ENCODE measurements at places on chromosomes 1 and 21. TPM values are rescaled to one million over a fixed set of nuclear protein-coding genes. Genes with fewer than 3 reads are reported as not detected.
A peak's percentile ranks its signal among the peaks of the same experiment; 100 is the strongest.

Gene CCDC30
- 1.0 TPM for total RNA-seq

Gene SPATA21
- total RNA-seq, result not detected

Gene SPATA45
- total RNA-seq, result not detected

Gene P3H1
- total RNA-seq, result 44.9 TPM

Gene RAB3GAP2
- total RNA-seq, result 51.4 TPM

Gene FCRL5
- not detected for total RNA-seq

Gene SELP
- 0.13 TPM for total RNA-seq

Gene VSIG8
- not detected for total RNA-seq

Gene BSND
- not detected for total RNA-seq

Gene FNDC7
- total RNA-seq, result 0.05 TPM

Gene SPRR2E
- total RNA-seq, result not detected

Gene MIXL1
- total RNA-seq, result not detected

Gene CD48
- total RNA-seq, result 222 TPM

Gene GOLT1A
- total RNA-seq, result not detected

Gene TIE1
- total RNA-seq, result 0.64 TPM

Gene FOXD2
- 0.17 TPM for total RNA-seq

Gene PRAMEF2
- total RNA-seq, result not detected

GRCh38 chr1:11335417-11336056 is 62.5 kb downstream of the UBIAD1 start:
- no peak for DNase-seq

- no peak for DNase-seq
These were observed 69.8 kb downstream of the LRIG2 start for GRCh38 chr1:113142791-113143190.

DNA sequence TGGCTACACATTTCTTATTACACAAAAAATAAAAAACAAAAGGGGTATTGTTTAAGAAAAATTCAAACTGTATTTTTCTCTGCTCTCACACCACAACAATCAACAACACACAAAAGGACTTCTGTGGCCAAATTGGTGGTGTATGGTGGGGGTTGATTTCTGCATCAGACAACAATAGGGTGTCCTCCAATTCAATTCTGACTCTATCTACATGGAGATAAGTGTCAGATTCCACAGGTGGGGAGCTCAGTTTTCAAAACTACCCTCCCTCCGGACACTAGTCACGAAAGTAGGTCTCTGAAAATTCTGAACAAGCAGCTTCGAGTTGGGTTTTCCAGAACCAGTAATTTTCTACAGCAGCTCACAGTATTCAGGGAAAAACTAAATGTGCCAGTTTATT is 744.9 kb upstream of the NCAM2 start:
- DNase-seq, result no peak

- DNase-seq, result no peak
These were observed 116.7 kb downstream of the LACTBL1 start for GRCh38 chr1:22855668-22856606.

GRCh38 chr1:99886841-99887240 is 36.7 kb downstream of the AGL start:
- DNase-seq, result no peak

- DNase-seq, result no peak
These were observed 30.3 kb downstream of the PTPRC start for GRCh38 chr1:198669023-198669698.

- DNase-seq, result no peak
These were observed 6.2 kb downstream of the CCDC17 start for GRCh38 chr1:45617618-45618017.

- DNase-seq, result no peak
These were observed 3.7 kb downstream of the MATN1 start for GRCh38 chr1:30719406-30720270.

DNA sequence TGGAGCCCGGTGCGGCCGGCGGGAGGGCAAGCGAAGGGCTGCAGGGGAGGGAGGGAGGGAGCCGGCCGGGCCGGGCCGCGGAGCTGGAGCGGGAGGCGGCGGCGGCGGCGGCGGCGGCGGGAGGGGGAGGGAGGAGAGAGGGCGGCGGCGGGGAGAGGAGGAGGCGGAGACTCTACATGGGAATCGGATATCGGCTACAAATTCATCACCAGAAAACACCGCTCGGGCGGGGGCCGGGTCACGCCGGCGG is at the start of gene AKT3:
Gene AKT3 (minus strand): TSS at position 42 of the 250 bp plus-strand sequence. CDS start 7,073 bp downstream, outside the sequence.
- no peak for DNase-seq

DNA sequence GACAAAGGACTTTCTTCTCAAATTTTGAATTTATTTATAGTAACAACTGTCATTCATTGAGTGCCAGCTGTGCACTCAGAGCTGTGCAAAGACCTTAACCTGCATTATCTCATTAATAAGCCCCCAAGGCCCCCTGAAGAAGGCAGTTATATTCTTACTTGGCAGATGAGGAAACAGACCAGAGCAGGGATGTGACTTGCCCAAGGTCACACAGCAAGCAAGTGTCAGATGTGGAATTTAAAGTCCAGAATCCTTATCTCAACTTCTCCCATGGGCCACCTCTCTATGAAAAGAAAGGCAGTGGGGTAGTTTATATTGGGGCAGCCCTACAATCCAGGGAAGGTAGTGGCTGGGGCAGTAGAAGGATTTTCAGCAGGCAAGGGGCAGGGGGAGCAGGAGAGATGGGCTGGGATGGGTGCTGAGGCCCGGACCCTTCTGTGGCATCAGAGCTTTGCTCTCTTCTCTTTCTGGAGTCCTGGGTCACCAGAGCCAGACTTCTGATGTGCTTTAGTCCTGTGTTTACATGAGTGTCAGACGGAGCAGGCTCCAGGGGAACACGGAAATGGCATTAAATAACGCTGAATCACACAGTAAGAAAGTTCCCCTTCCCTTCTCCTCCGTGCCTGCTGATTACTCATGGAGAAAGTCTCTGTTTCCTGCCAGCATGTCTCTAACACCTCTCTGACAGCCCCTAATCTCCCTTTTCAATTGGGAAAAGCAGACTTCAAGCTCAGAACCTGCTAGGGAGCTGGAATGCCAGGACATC is 39.5 kb downstream of the EPHB2 start:
- DNase-seq, result no peak

DNA sequence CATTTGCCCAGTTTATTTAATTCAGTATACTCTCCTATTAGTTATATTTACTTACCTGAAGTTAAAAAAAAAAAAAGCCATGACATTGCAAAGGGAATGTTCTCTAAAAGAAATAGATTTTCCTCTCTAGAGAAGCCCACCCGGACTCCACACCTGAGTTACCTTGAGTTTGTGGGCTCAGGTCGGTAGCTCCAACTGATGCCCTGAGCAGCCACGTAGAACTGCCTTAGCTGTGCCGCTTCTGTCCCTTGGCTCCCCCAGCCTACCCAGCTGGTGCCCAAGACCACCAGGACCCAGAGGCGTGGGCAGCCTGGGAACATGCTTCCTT is 250 bp downstream of the F5 start:
- DNase-seq, result no peak

DNA sequence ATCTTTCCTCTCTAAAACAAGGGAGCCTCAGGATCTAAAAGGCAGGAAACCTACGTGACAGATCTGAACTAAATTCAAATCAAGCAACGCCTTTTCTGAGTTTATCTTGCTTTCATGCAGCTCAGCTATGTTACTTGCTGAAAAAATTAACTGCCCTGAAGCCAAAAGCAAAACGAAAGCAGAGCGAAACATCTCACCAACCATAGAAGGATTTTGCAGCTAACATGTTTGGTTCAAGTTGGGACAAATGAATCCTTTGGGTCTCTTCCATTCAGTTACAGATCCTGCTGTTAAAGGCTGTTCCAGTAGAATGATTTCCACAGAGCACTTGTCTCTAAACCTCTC is 482 bp downstream of the SLC2A5 start:
- DNase-seq, result no peak

GRCh38 chr1:23791516-23792047 is 637 bp downstream of the LYPLA2 start:
- DNase-seq, result no peak

GRCh38 chr21:25359724-25360123 is 247.6 kb downstream of the MRPL39 start:
- DNase-seq, result no peak

GRCh38 chr1:119544165-119544762 is 37.3 kb downstream of the HSD3B1 start:
- DNase-seq, result no peak

GRCh38 chr1:178034676-178035075 is 59.2 kb upstream of the RASAL2 start:
- DNase-seq, result no peak

DNA sequence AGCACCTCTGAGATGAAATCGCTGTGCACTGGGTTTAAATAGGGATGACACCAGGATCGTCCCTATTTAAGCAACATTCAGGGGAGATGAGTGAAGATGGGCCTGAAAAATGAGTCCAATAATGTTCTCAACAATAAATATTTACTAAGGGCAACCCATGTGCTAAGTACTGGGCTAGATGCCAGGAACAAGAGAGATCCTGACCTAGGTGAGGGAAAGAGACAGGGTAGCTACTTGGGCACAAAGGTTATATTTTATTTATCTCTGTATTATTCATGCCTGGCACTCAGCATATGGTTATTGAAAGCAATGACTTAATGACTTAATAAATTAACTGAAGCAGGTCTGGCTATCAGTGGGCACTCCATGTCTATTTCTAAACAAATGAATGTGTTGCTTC is 27.4 kb upstream of the AVPR1B start:
- no peak for DNase-seq

DNA sequence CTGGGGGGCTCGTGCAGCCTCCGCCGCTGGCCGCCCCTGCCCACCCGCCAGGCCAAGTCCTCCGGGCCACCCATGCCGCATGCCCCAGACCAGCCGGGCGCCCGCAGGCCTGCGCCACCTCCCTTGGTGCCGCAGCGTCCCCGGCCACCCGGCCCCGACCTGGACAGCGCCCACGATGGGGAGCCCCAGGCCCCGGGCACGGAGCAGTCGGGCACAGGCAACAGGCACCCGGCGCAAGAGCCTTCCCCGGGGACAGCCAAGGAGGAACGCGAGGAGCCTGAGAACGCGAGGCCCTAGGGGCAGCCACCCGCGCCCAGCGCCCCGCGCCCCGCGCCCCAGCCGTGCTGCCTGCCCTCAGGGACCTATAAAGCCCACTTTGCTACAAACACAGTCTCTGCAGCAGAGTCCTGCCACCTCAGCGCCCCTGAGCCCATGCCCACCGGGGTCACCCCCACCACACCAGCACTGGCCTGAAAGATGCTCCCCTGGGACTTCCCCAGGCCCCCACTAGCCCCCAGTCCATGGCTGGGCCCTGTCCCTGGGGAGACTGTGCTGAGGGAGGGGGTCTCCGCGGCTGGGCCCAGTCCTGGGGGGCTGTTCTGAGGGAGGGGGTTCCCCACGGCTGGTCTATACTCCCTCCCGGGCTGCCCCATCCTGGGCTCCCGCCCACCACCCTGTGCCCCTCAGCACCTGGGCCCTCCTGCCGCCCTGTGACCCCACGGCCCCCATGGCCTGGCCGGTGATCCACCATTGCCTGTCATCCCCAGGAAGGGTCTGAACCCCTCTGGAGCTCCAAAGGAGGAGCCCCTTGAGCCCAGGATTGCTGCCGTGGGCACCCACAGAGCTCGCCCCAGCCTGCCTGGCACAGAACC is 8.6 kb downstream of the TNFRSF18 start:
- no peak for DNase-seq

DNA sequence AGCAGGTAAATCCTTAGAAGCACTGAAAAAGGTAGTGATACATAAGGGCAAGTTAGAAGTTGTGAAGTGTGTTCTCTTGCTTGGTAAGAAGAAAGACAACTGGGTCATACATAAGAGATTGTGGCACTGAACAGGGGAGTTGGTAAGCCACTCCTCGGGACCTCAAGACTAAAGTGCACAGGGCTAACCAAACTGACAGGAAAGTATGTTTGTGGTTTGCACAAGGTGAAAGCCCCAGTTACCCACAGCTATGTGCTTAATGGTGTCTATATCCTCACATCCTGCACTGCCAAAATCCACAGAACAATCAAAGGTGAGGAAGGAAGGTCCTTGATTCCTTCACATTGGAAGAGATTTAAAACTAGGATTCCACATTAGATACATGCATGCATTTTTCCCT is 276.5 kb downstream of the DNM3 start:
- DNase-seq, result peak; percentile 47

DNA sequence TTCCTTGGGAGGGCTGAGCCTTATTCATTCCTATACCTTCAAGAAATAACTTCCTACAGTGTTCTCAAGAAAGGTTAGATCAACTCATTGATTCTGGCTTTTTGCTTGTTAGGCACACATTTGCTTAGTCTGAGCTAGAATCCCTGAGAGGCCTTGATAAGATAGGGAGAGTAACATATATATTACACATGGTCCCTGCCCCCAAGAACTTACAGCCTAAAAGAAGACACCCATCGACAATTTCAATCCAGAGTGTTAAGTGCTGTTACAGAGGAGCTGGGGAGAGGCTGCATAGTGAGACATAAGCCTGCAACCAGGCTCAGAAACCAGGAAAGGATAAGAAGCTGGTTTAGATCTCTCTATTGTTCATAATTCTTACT is 68.7 kb downstream of the PLPP3 start:
- no peak for DNase-seq

- DNase-seq, result no peak
These were observed 106.4 kb downstream of the TBX15 start for GRCh38 chr1:118881751-118882150.

DNA sequence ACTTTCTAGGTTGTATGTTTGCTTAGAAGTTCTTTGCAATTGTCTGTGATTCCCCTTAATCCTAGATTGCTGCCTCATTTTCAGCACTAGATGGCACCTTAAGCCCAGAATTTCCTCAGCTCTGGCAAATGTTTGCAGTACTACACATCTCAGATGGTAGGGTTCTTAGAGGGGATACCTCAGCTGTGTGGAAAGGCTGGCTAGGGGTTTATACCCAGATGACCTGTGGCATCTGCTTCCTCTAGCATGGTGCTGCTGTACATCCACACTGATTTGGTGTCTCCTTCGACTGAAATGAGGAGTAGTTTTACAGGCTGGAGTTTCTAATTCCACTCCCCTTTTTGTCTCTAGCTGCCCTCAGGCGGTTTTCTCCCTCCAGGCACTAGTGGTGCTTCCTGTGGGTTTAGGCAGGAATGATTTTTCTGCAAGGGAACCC is 23.5 kb downstream of the ASB17 start:
- no peak for DNase-seq

- DNase-seq, result no peak
These were observed 79.6 kb downstream of the ZC3H11B start for GRCh38 chr1:219533280-219533679.

DNA sequence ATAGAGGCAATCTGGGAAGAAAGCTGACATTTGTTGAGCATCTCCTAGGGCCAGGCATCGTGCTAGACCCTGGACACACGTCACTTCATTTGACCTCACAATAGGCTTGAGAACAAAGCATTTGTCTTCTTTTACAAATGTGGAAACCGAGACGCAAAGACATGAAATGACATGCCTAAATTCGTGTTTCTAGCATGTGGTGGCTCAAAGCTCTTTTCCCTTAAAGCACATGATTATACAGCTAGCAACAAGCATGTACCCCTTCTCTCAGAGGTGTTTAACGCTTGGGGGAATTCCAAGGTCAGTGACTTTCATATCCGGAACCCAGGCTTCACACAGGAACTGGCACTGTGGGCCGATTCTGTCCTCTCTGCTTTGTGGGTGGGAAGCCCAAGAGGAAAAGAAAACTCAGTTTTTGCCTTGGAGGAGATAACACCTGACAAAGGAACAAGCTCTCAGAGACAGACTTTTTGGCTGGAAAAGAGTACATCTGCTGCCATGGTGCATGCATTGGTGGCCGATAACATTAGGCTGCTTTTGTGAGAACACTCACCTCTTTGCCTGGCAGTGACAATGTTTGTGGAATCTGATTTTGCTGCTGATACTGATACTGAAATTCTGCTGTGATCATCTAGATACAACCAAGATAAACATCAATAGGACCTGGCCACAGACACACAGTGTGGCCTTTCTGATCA is 15.4 kb upstream of the CD2 start:
- peak; percentile 79 for DNase-seq
